ENCODE measurements at places on chromosomes 4 and X.

- no peak for DNase-seq
Measured at GRCh38 chr4:52813546-52813945, 48.6 kb upstream of the RASL11B start.

DNA sequence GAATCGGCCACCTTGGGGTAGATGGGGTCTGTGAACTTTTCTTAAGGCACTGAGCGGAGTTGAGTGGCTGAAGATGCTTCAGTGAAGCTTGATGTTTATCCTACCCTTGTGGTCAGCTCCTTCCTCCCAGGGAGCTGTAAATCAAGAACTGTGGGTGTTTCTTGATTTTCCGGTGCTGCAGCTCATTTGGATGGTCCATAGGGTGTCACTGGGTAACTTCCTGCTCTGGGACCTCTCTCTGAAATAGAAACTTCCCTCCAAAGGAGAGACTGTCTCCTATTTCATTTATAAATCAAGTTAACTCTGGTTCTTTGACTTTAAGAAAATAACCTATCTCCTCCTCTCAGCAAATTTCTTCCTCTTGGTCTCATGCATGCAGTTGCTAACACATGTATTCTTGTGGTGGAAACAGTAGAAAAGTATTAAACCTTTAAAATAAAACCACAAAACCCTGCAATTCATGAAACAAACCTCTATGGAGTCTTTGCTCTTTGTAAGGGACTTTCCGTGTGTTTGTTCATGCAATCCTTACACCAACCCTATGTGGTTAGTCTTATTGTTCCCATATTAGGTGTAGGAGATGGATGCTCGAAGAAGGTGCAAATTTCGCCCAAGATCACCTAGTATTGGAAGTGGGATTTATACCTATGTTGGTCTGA lies 110.3 kb downstream of the SHROOM3 start:
- DNase-seq: no peak

- no peak for DNase-seq
Measured at GRCh38 chrX:114964374-114964773, 53.0 kb downstream of the IL13RA2 start.

GRCh38 chrX:14729058-14729457 lies 143.8 kb downstream of the FANCB start:
- DNase-seq: no peak

GRCh38 chr4:179352221-179352620 lies 1910.0 kb upstream of the AGA start:
- no peak for DNase-seq

DNA sequence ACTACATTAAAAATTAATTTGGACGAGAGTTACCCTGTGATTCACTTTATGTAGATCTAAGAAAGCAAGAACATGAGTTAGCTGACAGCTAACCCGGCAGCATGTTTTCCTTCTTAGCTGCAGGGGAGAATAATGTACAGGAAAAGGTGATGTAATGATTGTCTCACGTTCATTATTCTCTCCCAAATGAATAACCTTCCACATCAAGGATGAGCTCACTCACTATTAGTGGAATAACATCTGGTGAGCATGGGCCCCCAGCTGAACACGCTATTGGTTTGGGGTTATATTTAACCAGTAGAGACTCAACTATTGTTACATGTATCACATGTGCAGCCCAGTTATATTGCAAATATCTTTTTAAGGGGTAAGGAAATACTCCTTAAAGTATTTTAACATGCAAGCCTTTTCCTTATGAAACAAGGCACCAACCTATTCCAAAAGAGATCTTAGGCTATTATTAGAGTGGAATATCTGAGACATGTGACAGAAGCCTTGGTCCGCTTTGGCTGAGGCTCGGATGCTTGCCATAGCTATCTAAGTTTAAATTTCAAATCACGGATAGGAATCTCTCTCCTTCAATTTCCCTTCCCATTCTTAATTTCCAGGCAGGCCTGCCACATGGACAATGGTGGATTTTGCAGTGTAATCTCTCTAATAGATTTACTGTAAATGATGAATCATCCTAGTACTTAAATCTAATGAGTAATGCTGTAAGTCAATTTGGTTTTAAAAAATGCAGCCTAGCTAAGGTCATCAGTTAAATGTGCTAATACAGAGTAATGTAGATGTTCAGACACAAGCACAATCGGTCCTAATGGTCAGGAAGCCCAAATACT lies 99.0 kb upstream of the OTUD4 start:
- no peak for DNase-seq

Measured in activated CD4-positive, CD25-positive, alpha-beta regulatory T cell treated with anti-CD3 and anti-CD28 coated beads, Interleukin-2, amount 50 U/mL, for 72 hours (primary cell).